ENCODE measurements at places on chromosomes 6 and 20.

DNA sequence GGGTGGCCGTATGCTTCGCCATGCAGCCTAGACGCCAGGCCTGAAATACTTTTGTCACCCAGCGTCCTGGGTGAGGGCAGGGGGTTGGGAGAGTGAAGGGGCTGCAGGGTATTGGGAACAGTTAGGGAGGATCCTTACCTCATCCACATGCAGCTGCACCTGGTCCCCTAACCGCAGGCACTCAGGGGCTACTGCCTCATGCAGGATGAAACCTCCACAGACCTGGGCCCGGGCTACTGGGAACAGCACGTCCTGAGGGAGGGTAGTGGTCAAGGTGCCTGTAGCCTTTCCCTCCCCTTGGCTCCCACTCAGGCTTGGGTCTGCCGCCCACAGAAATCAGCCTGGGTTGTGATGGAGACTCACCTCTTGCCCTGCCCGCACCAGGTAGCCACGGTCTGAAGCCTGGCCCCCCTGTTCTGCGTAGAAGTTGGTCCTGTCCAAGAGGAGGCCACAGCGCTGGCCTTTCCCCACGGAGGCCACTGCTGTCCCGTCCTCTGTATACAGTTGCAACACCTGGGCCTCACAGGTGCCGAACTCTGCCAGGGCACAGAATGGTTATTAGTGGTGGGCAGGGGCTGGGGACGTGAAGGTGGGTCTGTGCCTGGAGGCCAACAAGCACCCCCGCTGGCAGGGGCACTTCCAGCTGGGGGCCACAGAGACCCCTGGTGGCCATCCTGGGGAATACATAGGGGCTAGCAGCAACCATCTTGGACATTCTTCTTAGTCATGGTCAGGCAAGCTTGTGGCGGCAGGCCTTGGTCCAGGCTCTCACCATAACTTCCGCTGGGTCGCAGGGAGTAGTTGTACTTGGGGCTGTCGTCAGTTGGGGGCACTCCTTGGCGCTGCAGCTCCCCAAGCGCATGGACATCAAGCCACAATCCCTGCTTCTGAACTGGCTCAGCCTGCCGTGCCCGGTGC is 8.6 kb downstream of the AARS2 start:
- peak; percentile 67 for DNase-seq

DNA sequence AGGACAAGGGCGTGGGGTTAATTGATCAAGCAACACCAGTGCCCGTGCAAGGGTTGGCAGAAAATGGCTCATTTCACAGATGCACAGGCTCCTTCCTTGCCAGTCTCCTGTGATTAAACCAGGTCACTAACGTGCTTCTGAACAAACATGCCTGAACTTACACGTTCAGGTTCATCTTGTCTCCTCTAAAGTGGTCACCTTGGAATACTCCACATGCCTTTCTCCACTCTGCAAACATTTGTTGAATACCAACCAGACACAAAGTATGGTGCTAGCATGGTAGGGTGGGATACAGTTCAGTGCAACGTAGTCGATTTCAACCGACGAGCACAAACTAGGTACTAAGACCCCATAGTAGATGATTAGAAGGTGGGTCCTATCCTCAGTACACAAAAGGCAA is 72.6 kb upstream of the PTPRT start:
- no peak for DNase-seq

GRCh38 chr6:123901436-123901835 is 97.8 kb downstream of the NKAIN2 start:
- DNase-seq, result no peak

DNA sequence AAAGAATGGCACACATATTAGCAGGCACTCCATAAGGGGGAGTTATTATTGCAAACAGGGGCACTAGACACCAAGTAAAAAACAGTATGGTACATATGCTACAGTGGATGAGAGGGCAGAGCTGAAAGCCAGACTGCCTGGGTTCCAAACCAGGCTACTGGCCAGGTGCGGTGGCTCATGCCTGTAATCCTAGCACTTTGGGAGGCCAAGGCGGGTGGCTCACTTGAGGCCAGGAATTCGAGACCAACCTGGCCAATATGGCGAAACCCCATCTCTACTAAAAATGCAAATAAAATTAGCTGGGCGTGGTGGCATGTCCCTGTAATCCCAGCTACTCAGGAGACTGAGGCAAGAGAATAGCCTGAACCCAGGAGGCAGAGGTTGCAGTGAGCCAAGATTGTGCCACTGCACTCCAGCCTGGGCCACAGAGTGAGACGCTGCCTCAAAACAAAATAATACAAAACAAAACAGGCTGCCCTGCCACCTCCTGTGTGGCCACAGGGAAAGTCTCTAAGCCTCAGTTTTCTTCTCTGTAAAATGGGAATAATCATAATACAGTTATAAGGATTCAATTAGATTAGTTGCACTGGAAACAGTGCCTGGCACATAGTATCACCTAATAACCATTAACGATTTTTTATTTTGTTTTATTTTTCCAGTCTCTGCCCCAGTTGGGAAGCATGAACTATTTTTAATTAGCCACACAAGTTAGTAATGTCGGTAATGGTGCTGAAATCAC is 7.5 kb upstream of the TTPAL start:
- no peak for DNase-seq

GRCh38 chr20:56829788-56830385 is 200.8 kb downstream of the TFAP2C start:
- DNase-seq, result no peak

GRCh38 chr6:157126183-157127098 is 196.9 kb downstream of the TMEM242 start:
- DNase-seq, result no peak

DNA sequence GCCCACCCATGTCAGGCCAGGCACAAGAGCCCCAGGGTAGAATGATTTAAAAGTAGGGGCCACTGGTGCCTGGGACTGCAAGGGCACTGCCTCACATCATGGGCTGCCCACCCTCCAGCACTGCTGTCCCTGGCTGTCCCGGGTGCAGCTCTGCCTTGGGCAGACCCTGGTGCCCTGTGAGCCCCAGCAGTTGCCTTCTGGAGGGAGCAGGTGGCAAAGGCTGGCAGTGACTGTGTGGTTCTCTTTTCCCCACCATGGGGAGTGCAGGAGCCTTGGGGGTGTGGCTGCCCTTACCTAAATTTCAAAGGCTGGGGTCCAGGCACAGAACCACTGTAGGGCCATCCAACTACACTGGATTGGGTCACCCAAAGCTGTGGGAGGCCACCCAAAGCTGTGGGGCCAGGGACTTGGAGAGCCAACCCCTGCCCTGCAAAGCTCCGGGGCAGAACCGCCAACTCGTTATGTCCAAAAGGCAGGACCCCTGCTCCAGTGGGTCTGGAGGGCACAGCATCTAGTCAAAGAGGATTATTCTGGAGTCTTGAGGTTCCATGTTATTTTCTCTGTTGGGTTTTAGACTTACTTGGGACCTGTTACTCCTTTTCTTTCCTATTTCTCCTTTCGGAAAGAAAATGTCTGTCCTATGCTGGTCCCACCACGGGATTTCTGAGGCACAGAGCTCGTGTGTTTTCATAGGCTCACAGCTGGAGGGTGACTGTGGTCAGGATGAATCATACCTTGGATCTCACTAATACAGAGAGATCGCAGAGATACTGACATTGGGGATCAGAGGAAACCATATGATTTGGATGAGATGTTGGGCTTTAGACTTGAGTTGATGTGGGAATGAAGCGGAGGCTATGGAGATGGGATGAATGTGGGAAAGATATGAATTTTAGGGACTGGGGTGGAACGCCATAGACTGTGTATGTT is 65.3 kb downstream of the RAMACL start:
- DNase-seq, result no peak

GRCh38 chr20:60292001-60292520 is 333.8 kb downstream of the CDH26 start:
- DNase-seq, result no peak

DNA sequence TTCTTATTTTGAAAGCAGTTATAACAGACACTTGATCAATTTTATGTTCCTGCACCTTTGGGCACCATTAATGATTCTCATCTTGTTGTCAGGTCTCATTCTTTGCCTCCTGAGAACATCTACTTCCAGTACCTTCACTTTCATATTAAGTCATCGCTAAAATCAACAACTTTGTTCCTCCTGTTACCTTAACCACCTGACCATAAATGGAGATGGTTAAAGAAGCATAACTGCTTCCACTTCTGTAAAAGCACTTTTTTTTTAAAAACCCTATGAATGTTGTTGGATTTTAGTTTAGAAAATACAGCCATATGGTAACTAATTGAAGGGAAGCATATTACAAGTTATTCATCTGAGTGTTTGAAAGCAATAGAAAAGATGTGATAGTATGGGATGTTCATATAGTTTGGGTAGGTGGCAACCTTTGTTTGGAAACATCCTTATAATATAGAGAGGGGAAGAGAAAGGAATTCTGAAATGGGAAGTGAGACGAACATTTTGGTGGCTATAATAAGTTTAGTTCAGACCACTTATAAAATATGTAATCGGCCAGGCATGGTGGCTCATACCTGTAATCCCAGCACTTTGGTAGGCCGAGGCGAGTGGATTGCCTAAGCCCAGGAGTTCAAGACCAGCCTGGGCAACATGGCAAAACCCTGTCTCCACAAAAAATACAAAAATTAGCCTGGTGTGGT is 53.9 kb downstream of the AFG1L start:
- no peak for DNase-seq

DNA sequence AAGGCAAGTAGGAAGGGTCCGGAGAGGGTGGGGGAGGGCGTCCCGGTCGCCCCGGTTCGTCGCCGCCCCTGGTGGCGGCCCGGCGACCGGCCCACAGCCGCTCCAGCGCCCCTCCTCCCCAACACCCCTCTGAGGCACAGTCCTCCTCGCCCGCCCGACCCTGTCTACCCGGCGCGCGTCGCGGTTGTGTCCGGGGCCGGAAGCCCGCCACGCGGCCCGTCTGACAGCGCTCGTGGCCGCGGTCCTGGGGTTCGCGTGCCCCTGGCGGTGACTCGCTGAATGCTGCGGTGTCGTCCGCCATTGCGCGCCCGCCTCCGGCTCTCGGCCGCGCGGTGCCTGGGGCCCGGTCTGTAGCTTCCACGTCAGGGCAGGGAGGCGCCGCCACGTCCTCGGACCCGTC is 335.3 kb upstream of the DEFB115 start:
- no peak for DNase-seq

DNA sequence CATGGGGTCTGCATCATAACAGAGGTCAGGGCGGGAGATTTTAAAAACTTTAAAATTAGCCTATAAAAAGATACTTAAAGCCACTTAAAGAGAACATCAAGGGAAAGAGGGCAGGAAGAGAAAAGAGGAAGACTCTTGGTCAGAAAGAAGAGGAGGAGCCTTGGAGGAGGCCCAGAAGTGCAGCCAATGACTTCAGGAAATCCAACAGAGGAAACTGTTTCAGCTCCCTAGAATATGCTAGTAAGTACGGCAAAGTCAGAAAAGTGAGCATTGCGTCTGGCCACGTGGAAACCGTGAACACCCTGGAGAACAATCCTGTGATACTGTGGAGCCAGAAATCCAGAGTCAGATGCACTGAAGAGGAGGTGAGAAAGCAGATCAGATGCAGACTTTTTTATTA is 22.5 kb upstream of the NHSL1 start:
- DNase-seq, result no peak

GRCh38 chr6:47239546-47239945 is 70.2 kb downstream of the TNFRSF21 start:
- no peak for DNase-seq

DNA sequence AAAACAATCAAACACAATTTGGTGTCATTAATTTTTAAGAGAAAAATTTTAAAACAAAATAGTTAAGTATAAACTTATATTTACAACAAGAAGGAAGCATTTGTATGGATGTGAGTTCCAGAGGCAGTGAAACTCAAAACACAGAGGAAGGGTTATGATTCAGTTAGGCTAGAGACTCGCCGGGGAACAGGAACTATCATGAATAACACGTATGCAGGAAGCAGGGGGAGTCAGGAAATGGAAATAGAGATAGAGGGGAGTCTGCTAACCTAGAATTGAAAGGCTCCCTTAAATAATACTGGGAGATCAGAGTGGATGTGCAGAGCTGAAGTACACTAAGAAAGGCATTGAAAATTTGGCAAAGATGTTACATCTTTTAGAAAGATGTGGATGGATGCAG is 14.2 kb upstream of the HLA-DRB1 start:
- DNase-seq, result no peak

DNA sequence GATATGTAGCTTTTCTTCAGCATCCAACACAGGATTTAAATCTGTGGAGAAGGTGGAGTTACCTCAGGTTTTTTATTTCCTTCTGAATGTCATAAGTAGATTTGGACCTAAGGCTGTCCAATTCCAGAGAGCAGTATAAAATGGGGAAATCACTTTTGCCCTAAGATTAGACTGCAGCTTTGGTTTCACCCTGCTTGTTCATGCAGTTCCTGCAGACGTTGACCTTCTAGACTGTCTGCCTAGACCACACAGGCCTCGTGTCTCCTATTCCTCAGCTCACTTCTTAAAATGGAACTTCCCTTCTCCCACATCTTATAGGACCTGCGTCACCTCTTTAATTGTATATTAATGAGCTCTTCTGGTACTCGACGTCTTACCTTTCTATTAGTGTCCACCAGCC is 26.0 kb upstream of the C6orf62 start:
- no peak for DNase-seq

GRCh38 chr6:155779456-155779855 is 323.8 kb upstream of the NOX3 start:
- DNase-seq, result no peak

DNA sequence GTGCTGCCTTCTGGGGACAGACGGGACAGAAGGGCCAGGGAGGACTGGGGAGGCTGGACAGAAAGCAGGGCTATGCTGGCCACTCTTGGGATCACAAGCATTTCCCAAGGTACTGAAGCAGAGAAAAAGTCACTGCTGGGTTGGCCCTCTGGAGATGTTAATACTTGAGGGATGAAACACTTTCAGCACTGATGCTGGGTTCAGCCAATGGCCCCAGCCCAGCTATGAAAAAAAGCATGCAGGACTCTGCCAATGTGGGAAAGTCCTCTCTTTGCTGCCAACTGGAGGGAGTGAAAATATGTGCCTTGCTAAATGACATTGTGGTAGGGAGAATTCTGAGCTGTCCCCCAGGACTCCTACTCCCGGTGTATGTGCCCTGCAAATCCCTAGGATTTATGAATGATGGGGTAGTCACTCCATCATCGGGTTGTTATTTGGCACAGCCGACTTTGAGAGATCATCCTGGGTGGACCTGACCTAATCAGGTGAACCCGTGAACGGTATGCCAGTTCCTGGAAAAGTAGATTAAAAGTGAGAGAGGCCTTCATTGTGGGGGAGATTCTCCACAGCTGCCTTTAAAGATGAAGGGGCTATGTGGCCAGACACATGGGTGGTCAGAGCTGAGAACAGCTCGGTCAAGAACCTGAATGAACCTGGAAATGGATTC is 119.9 kb upstream of the TRAF3IP2 start:
- no peak for DNase-seq
